ENCODE measurements at places on chromosomes 11 and 22.

- DNase-seq: no peak
Measured at GRCh38 chr11:7893796-7894195, 37.3 kb downstream of the OR10A6 start.

DNA sequence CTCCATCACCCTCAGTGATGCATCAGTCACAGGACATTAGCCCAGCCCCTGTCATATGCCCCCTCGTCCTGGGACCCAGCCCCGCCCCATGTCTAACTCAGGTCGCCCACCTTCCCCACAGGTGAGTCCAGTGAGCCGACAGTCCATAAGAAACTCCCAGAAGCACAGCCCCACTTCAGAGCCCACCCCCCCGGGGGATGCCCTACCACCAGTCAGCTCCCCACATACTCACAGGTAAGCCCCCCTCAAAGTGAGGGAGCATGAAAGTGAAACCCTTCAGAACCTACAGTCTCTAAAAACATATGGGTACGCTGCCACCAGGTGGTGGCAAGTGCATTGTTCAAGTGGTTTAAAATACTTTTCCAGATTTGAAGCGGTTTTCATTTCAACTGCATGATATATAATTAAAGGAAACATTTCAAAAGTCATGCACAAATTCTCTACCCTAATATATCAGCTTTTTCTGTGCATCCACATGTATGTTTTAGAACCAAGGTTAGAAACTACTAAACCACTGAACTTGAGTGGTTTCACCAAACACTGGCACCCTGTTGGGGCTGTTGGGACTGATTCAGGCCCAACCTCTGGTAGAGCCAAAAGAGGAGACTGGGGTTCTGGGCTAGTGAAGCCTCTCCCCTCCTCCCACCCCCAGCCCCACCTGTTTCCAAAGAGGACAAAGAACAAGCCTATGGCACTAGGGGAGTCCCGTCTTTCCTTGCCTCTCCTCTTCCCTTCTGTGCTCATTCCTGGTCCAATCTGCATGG is 17.3 kb downstream of the EPS8L2 start:
- no peak for DNase-seq

GRCh38 chr11:74050465-74050864 is 41.6 kb upstream of the UCP3 start:
- no peak for DNase-seq

GRCh38 chr22:25370322-25370721 is 150.9 kb downstream of the CRYBB2 start:
- DNase-seq: no peak

- DNase-seq: no peak
Measured at GRCh38 chr11:124887667-124888013, 10.0 kb downstream of the ROBO4 start.

DNA sequence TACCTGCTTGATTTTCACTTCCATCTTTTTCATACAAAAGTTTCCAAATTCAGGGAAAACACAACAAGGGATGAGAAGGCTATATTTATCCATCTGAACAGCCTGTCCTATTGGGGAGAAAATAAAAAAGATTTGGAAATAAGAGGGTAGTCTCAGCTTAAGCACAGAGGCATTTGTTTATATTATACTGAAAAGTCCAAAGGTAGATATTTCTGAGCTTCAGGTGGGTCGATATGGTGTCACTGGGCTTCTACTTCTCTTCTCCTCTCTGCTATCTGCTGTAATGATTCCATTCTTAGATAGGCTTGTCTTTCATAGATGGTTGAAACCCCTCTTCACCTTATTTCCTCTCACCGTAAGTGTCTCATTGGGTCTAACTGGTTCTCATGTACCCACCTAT is 337.0 kb downstream of the INSC start:
- DNase-seq: no peak

GRCh38 chr11:43986881-43987280 is 44.4 kb downstream of the C11orf96 start:
- DNase-seq: no peak

- DNase-seq: no peak
Measured at GRCh38 chr11:34284156-34284555, 73.7 kb downstream of the ABTB2 start.

DNA sequence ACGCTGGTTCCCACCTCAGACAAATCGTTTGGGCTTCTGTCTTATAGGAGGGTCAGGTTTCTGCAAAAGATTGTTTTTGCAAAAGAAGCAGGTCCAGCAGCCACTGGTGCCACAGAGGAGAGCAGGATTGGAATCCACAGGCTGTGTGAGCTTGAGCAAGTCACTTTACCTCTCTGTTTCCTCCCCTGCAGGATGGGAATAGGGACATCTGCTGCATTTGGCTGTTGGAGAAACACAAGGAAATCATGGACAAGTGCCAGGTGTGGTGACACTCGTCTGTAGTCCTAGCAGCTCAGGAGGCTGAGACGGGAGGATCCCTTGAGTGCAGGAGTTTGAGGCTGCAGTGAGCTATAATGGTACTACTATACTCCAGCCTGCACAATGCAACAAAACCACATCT is 422.6 kb downstream of the MN1 start:
- DNase-seq: no peak

GRCh38 chr11:4436411-4436810 is 12.7 kb upstream of the OR52K2 start:
- DNase-seq: no peak

DNA sequence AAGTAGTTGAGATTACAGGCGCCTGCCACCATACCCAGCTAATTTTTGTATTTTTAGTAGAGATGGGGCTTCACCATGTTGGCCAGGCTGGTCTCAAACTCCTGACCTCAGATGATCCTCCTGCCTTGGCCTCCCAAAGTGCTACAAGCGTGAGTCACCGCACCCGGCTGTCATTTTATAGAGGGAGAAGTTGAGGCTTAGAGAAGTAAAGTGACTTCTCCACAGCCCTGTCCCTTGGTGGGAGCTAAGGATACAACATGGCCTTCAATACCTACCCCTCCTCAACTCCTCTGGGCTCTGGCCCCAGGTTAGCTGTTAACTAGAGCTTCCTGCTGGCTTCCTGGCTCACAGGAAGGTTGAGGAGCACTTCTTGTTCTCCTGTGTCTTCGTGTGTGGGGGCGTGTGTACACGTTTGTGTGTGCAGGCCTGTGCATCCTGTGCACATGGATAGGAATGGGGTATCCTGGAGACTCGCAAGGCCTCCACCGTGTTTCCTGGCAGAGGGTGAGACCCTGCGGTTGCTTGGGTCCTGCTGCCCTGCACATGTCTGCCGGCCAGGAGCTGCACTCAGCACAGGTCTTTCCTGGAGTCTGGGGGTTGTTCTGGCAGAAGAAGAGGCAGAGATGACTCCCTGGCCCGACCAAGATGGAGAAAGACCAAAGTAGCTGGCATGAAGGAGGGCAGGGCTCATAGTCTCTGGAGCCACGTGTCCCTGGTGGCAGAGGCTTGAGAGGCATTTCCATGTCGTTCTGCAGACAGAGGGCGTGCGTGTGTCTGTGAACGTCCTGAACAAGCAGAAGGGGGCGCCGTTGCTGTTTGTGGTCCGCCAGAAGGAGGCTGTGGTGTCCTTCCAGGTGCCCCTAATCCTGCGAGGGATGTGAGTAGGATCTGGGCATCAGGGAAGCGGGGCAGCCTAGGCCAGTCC is 2.4 kb downstream of the SIDT2 start:
- peak; percentile 30 for DNase-seq

DNA sequence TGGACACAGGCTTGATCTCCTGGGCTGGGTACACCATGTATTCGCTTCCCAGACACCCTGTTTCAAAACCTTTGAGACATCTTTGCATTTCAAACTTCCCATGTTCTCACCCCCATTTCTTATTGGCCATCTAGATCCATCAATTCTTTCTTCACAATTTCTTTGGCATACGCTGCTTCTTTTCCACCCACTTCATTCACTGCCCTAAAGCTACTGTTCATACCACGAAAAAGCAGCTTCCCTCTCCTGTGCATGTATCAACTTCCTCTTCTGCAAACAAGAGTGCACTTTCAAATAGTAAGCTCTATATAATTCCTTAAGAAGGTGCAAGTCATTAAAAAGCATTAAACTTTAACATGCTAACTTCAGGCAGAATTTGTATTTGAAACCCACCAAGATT is 21.4 kb downstream of the UVRAG start:
- DNase-seq: no peak

GRCh38 chr11:85495918-85496317 is 131.2 kb downstream of the DLG2 start:
- no peak for DNase-seq

- no peak for DNase-seq
Measured at GRCh38 chr11:83124636-83125424, 32.1 kb upstream of the PCF11 start.

GRCh38 chr22:45169591-45170466 is 6.1 kb downstream of the NUP50 start:
- no peak for DNase-seq

DNA sequence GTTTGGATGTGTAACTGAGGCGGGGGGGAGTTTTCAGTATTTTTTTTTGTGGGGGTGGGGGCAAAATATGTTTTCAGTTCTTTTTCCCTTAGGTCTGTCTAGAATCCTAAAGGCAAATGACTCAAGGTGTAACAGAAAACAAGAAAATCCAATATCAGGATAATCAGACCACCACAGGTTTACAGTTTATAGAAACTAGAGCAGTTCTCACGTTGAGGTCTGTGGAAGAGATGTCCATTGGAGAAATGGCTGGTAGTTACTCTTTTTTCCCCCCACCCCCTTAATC is 2.3 kb downstream of the MALAT1 start:
- DNase-seq: no peak

- DNase-seq: no peak
Measured at GRCh38 chr22:39488563-39489083, 13.5 kb upstream of the MIEF1 start.

DNA sequence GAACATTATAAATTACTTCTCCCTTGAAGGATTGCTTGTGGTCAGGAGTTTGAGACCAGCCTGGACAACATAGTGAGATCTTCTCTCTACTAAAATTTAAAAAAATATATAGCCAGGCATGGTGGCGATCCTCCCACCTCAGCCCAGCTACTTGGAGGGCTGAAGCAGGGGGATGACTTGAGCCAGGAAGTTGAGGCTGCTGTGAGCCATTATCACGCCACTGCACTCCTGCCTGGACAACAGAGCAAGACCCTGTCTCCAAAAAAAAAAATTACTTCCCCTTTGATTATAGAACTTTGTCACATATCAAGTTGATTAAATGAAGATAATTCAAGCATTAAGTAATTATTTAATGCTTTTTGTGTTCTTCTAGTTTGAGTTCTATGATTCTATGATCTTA is 65.1 kb upstream of the PRODH start:
- no peak for DNase-seq

GRCh38 chr22:29108137-29108536 is 35.3 kb downstream of the KREMEN1 start:
- no peak for DNase-seq

DNA sequence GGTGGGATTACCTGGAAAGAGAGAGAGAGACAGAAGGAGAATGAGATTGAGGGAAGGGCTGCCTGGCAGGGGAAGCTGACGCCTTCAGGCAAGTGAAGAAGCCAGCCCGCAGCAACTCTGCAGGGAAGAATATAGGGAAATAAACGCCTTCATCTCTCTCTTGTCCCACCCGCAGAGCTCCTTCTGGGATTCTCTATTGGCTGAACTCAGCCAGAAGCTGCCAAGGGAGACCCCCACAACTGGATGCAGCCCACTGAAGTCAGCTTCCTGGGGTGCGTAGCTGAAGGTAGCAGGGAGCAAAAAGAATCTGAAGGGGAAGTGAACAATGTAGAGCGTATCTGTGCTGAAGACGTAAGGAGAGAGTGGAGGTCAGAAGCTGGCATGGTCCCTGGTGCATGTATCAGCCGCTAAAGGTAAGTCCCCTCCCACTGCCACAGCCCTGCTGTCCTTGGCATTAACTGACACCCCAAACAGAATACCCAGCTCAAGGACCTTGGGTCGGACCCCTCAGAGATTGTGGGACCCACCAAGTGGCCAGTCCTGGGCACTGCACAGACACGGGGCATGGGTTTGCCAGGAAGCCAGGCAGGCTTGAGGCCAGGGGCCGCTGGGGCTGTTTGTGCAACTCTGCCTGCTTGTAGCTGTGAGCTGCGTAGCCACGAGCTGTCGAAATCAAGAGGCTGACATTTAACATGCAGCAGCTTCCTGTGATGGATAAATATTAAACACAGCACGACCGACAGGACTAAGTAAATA is 469.9 kb downstream of the MN1 start:
- peak; percentile 13 for DNase-seq

DNA sequence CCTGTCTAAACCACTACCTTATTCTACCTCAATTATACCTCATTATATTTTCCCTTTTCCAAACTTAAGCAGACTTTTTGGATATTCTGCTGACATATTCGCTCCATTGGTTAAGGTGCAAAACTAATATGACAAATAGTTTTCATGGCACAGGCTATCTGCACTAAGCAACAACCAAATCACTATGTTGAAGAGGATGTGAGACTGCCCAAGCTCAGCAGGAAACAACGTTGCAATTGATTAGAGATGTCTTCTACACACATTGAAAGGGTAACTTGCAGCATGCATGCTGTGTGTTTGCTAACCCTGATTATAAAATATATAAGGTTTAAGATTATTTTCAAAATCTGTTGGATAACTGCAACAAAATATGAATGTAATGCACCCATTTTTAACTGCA is 61.6 kb downstream of the STK33 start:
- no peak for DNase-seq

- no peak for DNase-seq
Measured at GRCh38 chr22:39176143-39176713, 23.7 kb upstream of the CBX7 start.

DNA sequence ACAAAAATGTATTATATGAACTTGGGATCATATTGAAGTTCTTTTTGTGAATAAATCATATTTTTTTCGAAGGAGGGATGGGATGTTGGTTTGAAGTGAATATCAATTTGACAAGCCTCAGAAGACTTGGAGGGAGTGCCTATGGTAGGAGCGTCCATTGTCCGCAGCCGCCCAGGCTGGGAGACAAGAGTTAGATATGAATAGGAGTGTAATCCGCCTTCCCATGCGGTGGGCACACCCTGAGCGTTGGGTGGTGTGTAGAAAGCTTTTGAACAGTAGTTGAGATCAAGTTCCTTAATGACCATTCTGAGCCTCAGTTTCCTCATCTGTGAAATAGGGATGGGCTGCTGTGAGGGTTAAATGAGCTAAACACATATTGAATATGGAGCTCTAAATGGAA is 7.0 kb downstream of the CD82 start:
- DNase-seq: no peak

GRCh38 chr11:19680829-19681368 is 31.7 kb upstream of the NAV2 start:
- no peak for DNase-seq

GRCh38 chr11:120063686-120064340 is 74.1 kb downstream of the TRIM29 start:
- no peak for DNase-seq

- DNase-seq: no peak
Measured at GRCh38 chr11:33722590-33723234, 13.5 kb downstream of the CD59 start.

DNA sequence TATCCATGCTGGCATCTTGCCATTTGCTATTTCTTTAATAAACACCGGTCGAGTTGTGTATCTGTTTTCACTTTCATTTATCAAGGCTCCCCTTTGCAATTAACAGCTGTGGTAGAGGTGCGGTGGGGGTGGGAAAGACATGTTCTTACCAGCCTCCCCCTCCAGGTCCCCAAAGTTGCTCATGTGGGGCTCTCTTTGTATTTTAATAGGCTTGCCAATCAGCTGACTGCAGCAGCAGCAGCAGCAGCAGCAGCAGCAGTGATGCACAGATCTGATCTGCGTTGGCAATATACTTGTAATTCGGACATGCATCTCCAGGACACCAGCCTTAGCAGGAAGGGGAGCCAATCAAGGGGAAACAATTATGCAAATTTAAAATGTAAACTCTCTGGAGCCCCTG is 40.3 kb upstream of the E2F8 start:
- no peak for DNase-seq

Measured in skeletal muscle cell (primary cell).